NCI-H1105 treated with DMSO at 0.1 percent for 48 hours (cell line): ENCODE measurements at places on chromosomes 11 and 22.

- no peak for DNase-seq
Observed at GRCh38 chr22:19772673-19773469, 12.3 kb downstream of the TBX1 start.

GRCh38 chr11:57116654-57117053 lies 65.1 kb upstream of the LRRC55 start:
- peak; percentile 49 for DNase-seq

DNA sequence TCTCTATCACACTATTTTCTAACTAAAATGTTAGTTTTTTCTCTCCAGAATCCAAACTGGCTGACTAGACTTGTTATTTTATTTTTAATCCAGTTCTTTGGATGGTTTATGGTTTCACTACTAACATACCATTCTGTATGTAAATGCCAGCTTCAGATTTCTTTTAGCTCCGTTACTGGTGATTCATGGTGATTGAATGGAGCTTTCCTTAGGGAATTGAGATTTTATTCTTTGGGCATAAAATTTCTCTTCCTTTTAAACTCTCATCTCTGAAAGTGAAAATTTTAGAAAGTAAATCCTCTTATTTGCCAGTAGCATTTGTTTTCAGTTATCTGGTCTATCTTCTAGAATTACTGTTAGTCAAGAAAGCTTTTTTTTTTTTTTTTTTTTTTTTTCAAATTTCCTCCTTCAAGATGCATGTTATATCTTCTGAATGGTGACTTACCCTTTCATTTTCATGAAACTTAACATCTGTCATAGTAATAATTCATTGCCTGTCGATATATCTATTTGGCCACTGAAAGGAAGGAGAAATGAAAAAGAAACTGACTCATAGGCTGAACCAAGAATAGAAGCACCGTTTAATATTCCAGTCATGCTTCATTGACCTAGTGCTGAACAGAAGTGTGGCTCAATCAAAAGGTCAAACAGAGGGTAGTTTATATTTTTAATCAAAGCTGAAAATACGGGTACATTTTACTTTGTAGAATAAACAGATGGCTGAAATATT lies 6.4 kb downstream of the ENDOD1 start:
- DNase-seq = no peak

DNA sequence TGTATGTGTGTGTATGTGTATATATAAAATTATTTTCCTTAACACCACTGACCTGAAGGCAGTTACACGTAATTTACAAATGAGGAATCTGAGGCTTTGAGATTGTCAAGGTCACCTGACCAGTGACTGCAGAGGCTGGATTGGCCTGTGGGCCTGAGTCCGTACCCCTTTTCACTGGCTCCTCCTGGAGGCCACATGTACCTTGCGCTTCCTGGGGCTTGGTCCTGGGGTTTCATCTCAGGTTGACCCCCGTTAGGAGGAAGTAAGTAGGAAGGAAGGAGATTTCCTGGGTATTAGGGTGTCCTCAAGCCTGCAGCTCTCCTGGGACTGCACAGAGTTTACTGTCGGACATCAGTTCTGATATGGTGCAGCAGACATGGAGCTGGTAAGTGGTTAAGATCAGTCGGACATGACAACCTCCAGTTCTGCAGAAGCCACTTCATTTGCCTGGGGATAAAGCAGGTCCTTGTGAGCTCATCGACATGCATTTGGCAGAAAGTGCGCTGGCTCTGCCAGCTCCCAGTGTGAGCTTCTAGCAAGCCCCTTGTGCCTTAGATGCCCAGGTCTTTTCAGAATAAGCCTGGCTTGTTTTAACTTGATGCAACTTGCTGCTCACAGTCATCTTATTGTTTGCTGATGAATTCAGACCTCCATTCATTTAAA lies 36.6 kb downstream of the ST3GAL4 start:
- no peak for DNase-seq

GRCh38 chr11:60544077-60544476 lies 28.9 kb downstream of the MS4A13 start:
- no peak for DNase-seq

DNA sequence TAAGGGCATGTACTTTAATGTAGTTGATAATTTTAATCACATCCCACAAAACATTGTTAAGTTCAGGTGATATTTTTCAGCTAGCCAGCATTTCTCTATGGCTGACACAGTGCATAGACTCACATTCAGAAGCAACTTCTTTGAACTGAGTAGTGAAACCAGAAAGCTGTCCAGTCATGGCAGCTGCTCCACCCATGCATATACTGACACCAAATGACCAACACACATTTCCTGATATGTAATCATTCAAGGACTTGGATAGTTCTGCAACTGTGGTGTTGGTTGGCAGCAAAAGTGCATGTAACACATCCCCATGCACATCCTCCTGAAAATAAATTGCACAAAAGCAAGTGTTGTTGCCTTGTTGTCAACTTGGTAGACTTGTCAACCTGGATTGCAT lies 39.7 kb downstream of the CALCA start:
- DNase-seq = no peak

DNA sequence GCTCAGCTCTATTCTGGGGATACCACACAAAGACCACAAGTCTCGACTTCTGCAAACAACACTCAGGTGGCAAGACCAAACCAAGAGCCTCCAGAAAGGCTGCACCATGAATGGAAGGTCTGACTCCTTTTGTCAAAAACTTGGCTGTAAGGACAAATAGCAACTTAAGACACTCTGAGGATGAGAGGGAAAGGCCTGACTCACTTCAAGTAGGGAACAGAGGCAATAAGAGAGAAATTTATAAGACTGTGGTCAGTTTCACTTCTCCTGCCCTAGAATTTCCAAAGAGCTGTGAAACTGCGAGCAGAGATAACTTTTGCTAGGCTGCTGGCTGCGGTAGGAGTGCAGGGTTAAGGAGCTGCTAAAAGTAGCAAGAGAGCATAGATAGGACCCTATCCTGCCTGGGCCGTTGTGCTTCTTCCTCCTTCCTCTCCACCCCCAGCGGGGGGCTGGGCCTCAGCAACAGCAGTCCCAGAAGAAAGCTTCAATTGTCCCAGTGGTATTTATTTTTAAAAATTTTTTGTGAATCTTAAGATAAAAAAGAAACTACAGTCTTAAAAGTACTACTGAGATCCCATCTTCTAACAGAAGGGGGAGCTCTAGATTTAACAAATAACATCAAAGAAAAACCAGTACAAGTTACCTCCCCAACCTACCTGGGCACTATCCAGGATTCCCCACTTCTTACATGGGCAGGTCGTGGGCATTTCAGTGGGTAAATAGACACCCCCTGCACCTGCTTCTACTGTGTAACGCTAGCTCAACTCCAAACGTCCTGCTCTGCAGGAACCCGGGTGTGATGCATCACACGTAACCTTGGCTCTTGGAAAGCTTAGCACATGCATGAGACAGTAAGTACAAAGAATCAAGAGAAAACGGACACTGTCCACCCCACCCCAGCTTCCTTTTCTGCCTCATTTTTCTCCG lies 66.4 kb downstream of the SGSM3 start:
- peak; percentile 46 for DNase-seq
